HuH-7 (cell line): ENCODE measurements at places on chromosomes 7 and 10.

DNA sequence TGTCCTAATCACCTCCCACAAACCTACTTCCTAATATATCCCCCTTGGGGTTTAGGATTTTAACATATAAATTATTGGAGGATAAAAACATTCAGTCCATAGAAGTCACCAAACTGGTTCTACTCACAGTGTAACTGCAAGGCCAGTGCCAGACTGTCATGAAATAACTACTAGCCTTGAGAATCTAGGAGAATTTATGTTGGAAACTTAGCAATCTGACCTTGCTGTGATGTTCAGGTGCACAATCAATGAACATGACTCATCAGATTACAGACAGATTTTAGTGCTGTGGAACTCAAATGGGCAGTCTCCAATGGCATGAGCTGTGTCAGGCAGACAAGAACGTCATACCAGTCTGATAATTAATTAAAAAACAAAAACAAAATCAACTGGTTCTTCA is 571.4 kb upstream of the IGFBP3 start:
- no peak for DNase-seq

DNA sequence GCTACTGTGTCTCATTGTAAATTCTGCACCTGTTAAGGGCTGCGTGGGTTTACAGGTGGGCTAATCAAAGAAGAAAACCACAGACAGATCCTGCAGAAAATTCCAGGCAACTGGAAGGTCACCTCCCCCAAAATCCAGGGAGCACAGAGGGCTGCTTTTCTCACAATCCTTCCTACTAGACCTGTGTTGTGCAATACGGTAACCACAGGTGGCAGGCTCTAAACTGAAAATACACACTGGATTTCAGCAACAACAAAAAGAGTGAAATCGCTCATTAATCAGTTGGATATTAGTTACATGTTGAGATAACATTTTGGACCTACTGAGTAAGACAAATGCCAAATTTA is 83.2 kb downstream of the SLC16A9 start:
- DNase-seq = no peak

GRCh38 chr10:123926401-123927264 is 35.0 kb upstream of the CPXM2 start:
- no peak for DNase-seq

- no peak for DNase-seq
Measured at GRCh38 chr10:14456870-14457266, 126.1 kb upstream of the FRMD4A start.

DNA sequence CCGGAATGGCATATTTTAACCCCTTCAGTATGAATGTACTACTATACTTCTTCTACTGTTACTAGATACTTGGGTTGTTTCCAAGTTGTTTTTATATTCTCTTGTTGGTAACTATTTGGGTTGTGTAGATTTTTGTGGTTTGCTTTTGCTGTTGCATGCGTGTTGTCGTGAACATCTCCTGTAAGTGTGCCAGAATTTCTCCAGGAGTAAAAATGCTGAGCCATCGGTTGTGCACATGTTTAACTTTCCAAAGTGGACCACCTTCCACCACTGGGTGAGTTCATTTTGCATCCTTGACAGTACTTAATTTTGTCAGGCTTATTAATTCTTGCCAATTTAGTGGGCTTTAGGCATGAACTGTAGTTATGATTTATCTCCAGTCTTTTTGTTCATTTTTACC is 47.9 kb downstream of the CSGALNACT2 start:
- DNase-seq = no peak
